Ureter (tissue), 1 donor: ENCODE measurements at places on chromosomes 16 and 17. TPM values are rescaled to one million over a fixed set of nuclear protein-coding genes. Genes with fewer than 3 reads are reported as not detected.

OTOP3 gene
- not detected for total RNA-seq

ZNF319 gene
- 24.7 TPM for total RNA-seq

ASGR1 gene
- total RNA-seq: 2.6 TPM

CLDN7 gene
- total RNA-seq: 157 TPM

CCDC154 gene
- 2.0 TPM for total RNA-seq

TBX6 gene
- total RNA-seq: 8.9 TPM

GLYR1 gene
- total RNA-seq: 120 TPM

AURKB gene
- 1.9 TPM for total RNA-seq

SDR42E1 gene
- total RNA-seq: 28.3 TPM

GPR139 gene
- total RNA-seq: not detected

BCL6B gene
- total RNA-seq: 21.6 TPM

TMEM97 gene
- total RNA-seq: 237 TPM

CDK5R1 gene
- total RNA-seq: 0.83 TPM

CDRT15 gene
- not detected for total RNA-seq

CCL17 gene
- total RNA-seq: 0.78 TPM

DOC2A gene
- total RNA-seq: 3.1 TPM

WNT9B gene
- total RNA-seq: 1.1 TPM

IL17C gene
- total RNA-seq: not detected

TSEN54 gene
- total RNA-seq: 25.1 TPM

CARD14 gene
- 19.3 TPM for total RNA-seq

LLGL2 gene
- 94.0 TPM for total RNA-seq

KRTAP3-2 gene
- not detected for total RNA-seq

FN3K gene
- 27.0 TPM for total RNA-seq

ITGAX gene
- total RNA-seq: 9.6 TPM

KRT33A gene
- total RNA-seq: not detected

HBM gene
- total RNA-seq: not detected

TP53TG3 gene
- total RNA-seq: not detected

KRTAP9-3 gene
- not detected for total RNA-seq

NOD2 gene
- 2.2 TPM for total RNA-seq

KRTAP1-5 gene
- total RNA-seq: not detected

TOX3 gene
- total RNA-seq: 32.5 TPM

FAM83G gene
- total RNA-seq: 8.3 TPM

MRM1 gene
- total RNA-seq: 13.7 TPM

CCL16 gene
- total RNA-seq: 1.6 TPM

PPP1R27 gene
- total RNA-seq: not detected

CDC6 gene
- total RNA-seq: 3.1 TPM

TPSAB1 gene
- 38.0 TPM for total RNA-seq

KRTAP2-2 gene
- total RNA-seq: not detected

SGCA gene
- total RNA-seq: 16.9 TPM

C17orf113 gene
- total RNA-seq: 1.9 TPM
